Fibroblast of lung (primary cell): ENCODE measurements at places on chromosomes 4 and X. TPM values are rescaled to one million over a fixed set of nuclear protein-coding genes. Genes with fewer than 3 reads are reported as not detected.

SPOCK3 gene
- under 0.01 TPM in 1 of 2 replicates, not detected in the other for total RNA-seq

ARR3 gene
- not detected in 2 replicates for total RNA-seq

MYOZ2 gene
- 0.17 and 0.26 TPM in 2 replicates for total RNA-seq

TMPRSS11D gene
- not detected in 2 replicates for total RNA-seq

KLHL4 gene
- total RNA-seq = 2.1 and 3.5 TPM in 2 replicates

SOWAHB gene
- total RNA-seq = under 0.01 and 0.17 TPM in 2 replicates
